Mesothelial cell of epicardium (in vitro differentiated cells): ENCODE measurements at places on chromosomes 12 and 14. TPM values are rescaled to one million over a fixed set of nuclear protein-coding genes. Genes with fewer than 3 reads are reported as not detected.
A peak's percentile ranks its signal among the peaks of the same experiment; 100 is the strongest.

DNA sequence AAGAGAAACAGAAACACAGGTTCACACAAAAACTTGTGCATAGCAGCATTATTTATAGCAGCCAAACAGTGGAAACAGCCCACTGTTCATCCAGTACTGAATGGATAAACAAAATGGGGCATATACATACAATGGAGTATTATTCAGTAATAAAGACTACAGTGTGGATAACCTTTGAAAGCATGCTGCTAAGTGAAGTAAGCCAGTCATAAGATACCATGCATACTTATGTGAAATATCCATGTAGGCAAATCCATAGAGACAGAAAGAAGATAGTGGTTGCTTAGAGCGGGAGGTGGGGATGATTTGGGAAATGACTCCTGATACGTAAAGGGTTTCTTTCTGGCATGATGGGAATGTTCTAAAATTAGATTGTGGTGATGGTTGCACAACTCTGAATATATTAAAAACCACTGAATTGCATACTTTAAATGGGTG lies 99.4 kb downstream of the CRADD start:
- H3K36me3 ChIP-seq, result peaks cover 3% of the 10 kb centered on the region

TAS2R7 gene
- total RNA-seq, result 0.20 to 0.40 TPM (median 0.20 TPM) in 3 replicates

GRCh38 chr12:47033081-47033480 lies 46.3 kb upstream of the PCED1B start:
- H3K4me3 ChIP-seq, result no peak overlapping the region

CIT gene
- total RNA-seq, result 23.7 to 29.3 TPM (median 27.4 TPM) in 3 replicates

IKZF4 gene
- total RNA-seq, result 16.2 to 22.5 TPM (median 18.6 TPM) in 3 replicates

DAAM1 gene
- total RNA-seq, result 35.3 to 44.8 TPM (median 44.2 TPM) in 3 replicates

GRCh38 chr12:84077679-84078078 lies 834.9 kb downstream of the SLC6A15 start:
- H3K4me1 ChIP-seq, result peaks cover 47% of the 10 kb centered on the region
- H3K4me3 ChIP-seq, result no peak overlapping the region
- H3K36me3 ChIP-seq, result peaks cover 2% of the 10 kb centered on the region
- H3K27ac ChIP-seq, result peak overlapping the region; percentile 41
- DNase-seq, result no peak

DNA sequence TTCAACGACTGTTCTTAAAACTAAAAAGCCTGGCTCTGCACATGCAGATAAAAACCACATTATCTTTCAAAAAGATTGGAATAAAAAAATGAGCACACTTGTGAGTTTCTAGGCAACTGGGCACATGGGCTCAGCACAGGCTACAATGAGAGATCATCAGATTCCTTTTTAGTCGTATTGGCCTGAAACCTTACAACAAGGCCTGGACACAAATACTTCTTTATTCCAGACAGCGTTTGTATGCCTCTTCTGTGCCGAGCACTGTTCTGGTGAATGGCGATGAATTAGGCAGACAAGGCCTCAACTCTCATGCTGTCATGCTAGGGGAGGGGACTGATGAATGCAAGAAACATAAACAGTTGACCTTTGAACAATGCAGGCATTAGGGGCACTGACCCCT lies 463.0 kb downstream of the AACS start:
- no peak overlapping the region for H3K27ac ChIP-seq
- no peaks in the 10 kb centered on the region for H3K4me1 ChIP-seq
- no peak for DNase-seq

CMTM5 gene
- total RNA-seq, result 0.29 TPM in 1 of 3 replicates, not detected in the others

DNA sequence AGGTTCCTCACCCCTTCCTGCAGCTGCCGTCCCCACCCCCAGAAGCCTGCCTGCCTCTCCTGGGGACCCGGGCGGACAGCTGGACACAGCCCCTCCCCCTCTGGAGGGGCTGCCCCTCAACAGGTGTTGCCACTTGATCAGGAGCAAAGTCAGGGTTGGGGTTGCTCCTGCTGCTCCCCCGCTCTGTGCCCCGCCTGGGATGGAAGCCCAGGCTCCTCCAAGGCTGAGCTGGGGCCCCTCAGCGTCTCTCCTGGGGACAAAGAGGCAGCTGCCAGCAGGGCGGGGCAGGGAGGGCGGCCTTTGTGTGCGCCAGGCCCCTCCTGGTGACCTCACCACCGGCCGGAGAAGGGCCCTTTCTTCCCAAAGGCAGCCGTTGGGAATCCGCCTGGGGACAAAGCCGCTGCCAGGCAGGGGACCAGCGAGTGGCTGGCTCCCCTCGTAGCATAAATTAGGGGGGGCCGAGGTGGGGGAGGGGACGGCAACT lies 13.7 kb downstream of the TRMT61A start:
- H3K27me3 ChIP-seq, result peaks cover 12% of the 10 kb centered on the region
- no peak overlapping the region for H3K27ac ChIP-seq
- peaks cover 11% of the 10 kb centered on the region for H3K4me1 ChIP-seq
